SHP77 (cell line): ENCODE measurements at places on chromosomes 12 and 14.

- no peak for DNase-seq
These were observed 52.4 kb downstream of the CCDC91 start for GRCh38 chr12:28242496-28243309.

GRCh38 chr14:90093942-90094595, 32.3 kb downstream of the KCNK13 start:
- no peak for DNase-seq

GRCh38 chr14:88967299-88967698, 142.8 kb downstream of the TTC8 start:
- no peak for DNase-seq

DNA sequence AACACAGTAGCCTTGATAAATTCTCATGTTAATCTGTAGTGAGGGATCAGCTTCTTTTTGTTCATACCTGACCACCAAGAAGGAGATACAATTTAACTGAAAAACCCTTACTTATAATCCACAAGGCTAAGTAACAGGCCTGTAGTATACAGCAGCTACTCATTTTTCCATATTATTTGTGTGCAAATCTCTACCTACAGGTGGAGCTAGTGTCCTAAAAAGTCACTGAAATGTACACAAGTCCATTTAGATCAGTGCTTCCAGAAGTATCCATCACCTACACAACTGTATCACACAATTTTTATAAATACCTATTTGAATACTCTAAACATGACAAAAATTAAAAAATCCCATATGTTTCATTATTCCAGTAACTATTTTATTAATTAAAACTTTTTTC, 173.2 kb downstream of the SLC35F4 start:
- peak; percentile 49 for DNase-seq

DNA sequence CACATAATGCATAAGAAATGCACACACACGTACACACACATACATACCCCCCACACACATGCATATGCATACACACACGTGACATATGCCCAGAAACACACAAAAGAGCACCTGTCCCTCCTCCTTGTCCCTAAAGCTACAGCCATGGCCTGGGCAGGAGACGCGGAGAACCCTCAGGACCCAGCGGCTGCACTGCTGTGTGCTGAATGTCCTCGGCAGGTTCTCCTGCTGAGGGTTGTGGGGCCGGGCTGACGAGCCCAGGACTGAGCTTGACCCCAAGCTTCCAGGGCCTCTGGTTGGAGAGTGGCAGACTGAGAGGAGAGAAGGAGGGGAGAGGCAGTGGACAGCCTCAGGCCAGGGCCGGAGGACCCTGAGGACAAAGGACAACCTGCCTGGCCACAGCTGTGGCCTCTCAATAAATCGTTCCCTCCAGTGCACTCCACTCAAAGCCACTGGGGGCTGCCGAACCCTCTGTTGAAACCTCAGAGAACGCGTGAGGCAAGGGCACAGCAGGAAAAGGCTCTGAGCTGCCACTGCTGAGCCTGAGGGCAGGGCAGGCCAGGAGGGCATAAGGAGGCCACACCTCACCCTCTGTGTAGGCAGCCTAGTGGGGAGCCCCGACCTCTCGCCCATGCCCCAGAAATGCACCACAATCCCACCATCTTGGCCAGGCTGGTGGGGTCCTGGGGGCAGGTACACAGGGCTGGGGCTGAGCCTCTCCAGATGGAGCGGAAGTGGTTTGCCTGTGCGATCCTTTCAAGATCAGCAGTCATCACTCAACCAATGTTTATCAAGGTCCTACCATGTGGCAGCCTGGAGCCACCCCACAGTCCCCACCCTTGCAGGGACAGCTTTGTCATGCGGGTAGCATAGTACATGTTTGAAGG, 3.1 kb downstream of the CACNA2D4 start:
- no peak for DNase-seq

GRCh38 chr12:91663310-91663709, 480.7 kb upstream of the DCN start:
- DNase-seq: peak; percentile 58

- no peak for DNase-seq
These were observed 408.2 kb downstream of the GXYLT1 start for GRCh38 chr12:41736436-41736835.

DNA sequence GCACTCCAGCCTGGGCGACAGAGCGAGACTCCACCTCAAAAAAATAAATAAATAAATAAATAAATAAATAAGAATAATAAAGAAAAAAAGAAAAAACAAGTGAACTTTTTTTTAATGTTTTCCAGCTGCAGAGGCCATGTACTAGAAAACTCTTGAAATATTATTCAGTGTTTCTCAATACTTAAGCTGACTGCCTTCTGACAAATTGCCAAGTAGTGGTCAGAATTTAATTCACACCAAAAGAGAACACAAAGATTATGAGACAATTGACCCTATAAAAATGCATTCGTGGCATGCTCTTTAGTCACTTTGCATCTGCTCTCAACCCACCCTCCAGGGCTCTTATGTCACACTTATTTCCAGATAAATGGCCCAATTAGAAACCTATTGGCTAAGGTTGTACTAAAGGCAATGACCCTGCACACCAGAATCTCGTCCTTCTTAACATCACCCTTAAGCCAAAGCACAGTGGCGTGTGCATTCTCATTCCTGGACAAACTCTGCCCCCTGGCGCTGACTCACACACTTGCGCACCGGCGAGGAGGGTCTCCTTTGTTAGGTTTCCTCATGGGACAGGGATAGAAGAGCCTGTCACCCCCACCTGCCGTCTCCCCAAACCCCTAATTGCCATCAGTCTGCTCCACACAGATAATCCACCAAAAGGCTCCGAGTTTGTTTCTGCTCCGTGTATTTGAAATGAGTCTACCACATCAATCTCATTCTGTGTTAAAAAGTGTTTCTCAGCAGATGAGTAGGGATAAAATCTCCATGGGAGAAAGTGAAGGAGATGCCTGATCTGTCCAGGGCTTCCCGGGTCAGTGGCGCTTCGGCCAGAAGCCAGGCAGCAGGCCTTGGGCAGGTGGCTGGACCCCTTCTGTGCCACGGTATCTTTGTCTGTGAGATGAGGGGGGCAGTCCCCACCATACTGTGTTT, 73.1 kb upstream of the CEP83 start:
- DNase-seq: peak; percentile 56

DNA sequence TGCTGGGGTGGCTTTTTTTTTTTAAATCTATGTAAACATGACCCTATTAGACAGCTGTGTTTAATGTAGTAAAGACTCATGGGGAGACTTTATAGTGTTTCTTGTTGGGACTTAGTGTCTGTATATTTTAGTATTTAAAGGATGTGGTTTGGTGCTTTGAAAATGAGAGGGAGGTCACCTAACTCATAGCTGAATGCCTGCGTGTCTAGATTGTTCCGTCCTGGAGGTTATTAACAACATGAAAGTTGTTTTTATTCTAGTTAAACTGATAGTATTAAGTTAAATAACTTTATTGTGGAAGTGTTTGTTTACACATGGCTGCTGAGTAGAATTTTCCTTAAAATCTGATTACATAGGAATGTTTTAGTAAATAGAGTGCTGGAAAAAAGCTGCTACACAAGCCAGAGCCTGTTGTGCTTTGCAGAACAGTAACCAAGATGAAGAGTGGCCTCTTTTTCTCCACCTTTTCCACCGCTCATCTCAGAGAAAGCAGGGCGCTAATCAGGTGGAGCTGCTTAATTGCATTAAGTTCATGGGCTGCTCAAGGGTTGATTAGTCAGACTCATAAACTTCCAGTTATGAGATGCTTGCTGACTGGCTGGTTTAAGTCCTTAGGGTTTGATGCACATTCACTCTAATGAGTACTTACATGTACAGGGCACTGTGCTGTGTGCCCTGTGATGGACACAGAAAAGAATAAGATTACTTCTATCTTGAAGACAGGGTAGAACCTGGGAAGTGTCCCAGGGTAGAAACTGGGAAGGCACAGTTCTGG, 62.7 kb downstream of the FBXO34 start:
- no peak for DNase-seq

GRCh38 chr12:82688035-82688501, 1.4 kb downstream of the TMTC2 start:
- no peak for DNase-seq

GRCh38 chr12:70560671-70561070, 76.6 kb downstream of the PTPRB start:
- DNase-seq: no peak

DNA sequence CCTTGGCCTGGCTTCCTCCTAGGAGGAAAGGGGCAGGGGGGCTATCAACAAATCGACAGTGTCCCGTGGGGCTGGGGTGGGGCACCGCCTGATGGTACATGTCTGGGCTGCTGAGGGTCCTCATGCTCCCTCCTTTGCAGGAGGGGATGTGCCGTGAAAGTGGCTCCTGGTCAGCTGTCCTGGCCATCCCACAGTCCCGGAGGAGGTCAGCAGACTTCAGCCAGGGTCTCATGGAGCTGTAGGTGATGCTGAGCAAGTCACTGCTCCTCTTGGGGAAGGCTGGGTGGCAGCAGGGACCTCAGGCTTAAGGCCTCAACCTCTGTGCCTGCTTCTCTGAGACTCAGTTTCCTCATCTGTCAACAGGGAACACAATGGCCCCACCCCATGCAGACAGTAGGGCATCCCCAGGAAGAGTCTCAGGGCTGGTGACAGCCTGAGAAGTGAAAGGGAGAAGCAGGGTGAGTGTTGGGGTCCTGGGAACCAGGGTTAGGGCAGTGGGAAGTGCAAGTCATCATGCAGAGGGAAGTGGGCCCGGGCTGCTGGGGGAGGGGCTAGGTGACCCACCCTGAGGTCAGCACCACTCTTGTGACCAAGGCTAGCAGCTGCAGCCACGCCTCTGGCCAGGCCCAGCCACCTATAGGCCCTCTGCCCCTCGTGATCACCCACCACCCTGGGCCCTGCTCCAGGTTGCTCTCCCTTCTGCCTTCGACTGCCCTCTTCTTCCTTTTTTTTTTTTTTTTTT, 4.4 kb upstream of the TNFAIP2 start:
- DNase-seq: no peak

- DNase-seq: no peak
These were observed 2.6 kb upstream of the POC1B start for GRCh38 chr12:89528434-89528833.

DNA sequence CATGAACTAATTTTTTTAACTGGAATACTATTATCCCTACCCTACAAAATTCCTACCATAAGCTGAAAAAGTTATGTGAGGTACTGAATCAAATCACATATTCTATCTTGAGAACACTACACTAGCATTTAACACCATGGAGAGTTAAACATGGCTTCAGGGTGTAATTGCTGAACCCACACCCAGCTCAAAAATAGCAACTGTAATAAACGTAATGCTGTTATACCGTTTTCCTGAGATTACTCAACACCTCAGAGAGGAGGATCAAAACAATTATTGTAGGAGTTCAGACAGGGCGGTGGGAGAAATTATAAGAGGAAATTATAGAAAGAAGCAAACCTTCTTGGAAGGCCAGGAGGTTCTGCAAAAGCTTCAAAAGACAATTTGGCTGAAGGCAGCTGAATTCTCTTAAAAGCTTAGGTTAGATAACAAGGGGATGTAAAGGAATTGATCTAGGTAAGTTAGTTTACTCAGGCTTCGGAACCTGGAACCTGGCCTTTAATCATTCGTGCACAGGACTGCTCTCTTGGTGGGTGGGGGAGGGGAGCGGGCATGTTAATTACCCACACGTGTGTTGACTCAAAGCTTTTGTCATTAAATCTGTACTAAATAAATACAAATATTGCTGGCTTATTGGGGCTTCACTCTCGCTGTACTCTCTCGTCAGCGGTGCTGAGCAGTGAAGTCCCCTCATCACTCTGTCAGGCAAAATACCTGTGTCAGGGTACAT, 12.1 kb upstream of the IPO8 start:
- DNase-seq: no peak

GRCh38 chr12:9319044-9319841, 111.0 kb upstream of the PZP start:
- DNase-seq: no peak

DNA sequence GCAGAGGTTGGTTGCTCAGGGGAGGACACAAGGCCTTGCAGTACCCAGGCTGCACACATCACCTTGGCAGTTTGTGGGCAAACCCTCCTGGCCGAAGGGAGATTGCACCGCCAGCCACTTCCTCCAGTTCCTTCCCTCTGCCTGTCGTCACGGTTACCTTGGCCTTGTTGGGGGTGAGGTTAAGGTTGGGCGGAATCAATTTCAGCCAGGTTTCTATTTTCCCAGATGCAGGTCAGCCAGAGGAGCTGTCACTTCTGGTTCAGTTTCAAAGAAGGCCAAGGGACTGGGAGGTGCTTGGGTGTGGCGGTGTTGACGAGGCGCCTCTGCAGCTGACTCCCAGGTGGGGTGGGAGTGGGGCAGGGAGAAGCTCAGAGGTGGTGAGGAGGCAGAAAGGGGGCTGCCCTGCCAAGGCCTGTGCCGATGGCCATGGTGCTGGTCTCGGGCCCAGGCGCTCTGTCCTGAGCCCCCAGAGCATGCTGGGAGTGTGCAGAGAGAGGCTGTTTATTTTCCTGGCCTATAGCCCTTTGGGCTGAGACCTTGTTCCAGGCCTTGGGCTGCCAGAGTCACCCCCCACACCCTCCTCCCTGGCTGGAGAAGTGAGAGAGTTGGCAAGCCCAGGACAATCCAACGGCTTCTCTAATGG, 31.4 kb downstream of the JDP2 start:
- no peak for DNase-seq

GRCh38 chr12:90622431-90622830, 332.5 kb downstream of the CCER1 start:
- no peak for DNase-seq

GRCh38 chr14:70887207-70887681, 20.0 kb upstream of the PCNX1 start:
- no peak for DNase-seq

DNA sequence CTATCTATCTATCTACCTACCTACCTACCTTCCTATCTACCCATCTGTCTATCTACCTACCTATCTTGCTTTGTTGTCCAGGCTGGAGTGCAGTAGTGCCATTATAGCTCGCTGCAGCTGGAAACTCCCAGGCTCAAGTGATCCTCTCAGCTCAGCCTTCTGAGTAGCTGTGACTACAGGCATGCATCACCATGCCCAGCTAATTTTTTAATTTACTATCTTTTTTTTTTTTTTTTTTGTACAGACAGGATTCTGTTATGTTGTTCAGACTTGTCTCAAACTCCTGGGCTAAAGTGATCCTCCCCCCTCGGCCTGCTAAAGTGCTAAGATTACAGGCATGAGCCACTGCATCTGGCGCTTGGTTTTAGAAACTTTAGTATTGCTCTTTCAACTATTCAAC, 762.4 kb downstream of the SLC6A15 start:
- no peak for DNase-seq

DNA sequence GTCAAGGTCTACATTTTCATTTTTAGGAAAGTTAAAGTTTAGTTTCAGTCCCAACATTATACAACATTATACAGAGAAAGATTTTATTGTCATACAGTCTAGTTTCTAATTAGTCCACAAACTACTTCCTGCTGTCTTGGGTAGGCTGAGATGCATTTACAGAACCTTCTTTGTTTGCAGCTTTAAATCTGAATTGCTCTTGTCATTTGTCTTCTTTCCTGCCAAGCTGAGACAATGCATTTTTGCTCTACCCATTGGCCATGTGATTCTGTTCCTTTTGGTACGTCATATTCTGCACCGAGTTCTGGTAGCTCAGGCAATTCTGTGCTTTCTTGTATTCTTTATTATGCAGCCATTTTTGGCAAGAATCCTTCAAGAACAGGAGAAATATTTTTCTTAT, 228.5 kb downstream of the ATP23 start:
- DNase-seq: no peak
